Stimulated activated naive CD4-positive, alpha-beta T cell treated with Interleukin-2 at 50 U/mL for 16 hours (primary cell): ENCODE measurements at places on chromosomes 16 and 17.

GRCh38 chr17:28693869-28694268 is 17.8 kb downstream of the PROCA1 start:
- DNase-seq, result no peak

DNA sequence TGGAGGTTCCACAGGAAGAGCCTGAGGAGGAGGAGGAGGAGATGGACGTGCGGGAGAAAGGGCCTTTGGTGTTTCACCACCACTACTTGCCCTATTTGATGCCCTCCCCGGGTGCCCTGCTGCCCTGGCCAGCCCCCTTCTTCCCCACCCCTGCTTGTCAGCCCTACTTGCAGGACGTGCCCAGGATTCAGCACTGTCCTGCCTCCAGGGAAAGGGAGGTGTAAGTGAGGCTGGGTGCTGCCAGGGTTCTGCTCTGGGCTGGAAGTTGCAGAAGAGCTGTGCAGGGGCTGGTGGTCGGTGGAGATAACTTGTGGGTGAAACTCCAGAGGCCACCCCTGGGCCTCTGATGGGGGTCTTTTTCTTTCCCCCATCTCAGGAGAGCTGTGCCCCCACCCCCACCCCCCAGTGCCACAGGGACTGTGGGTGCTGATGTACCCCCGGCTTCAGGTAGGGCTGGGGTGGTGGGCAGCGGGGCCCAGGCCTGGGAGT is 3.0 kb downstream of the PRR29 start:
- DNase-seq, result no peak

DNA sequence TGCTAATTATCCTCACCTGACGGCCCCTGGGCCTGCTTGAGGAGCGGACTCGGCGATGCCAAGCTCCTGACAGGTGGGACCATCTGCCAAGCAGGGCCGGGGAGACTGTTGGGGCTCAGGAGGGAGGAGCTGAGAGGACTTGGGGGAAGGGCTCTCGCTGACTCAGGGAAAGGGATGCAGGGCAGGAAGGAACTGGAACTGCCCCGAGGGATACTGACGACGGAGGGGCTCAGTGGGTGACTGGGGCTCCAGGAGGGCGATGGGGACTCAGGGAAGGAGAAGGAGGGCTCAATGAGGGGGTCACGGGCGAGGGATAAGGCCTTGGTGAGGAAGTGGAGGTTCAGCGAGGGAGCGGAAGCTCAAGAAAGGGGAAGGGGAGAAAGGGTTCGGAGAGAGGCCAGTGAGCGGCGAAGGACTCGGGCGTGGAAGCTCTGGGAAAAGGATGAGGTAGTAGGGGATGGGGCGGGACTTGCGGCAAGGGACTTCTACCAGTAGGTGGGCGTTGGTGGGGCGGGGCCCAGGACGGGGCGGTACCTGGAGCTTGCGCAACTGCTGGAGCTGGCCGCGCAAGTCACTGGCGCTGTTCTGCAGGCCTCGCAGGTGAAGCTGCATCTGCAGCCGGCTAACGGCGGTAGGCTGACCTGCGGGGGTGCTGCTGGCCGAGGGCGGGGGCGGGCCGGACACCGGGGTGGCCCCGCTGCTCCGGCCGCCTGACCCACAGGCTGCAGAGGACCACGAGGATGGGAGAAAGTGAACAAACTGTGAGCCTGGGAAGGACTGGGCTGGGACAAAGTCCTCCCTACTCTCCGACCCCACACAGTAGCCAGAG is 46.5 kb downstream of the SRCIN1 start:
- DNase-seq, result peak; percentile 91

- no peak for DNase-seq
Observed at GRCh38 chr17:17815436-17816200, 21.2 kb downstream of the SREBF1 start.

DNA sequence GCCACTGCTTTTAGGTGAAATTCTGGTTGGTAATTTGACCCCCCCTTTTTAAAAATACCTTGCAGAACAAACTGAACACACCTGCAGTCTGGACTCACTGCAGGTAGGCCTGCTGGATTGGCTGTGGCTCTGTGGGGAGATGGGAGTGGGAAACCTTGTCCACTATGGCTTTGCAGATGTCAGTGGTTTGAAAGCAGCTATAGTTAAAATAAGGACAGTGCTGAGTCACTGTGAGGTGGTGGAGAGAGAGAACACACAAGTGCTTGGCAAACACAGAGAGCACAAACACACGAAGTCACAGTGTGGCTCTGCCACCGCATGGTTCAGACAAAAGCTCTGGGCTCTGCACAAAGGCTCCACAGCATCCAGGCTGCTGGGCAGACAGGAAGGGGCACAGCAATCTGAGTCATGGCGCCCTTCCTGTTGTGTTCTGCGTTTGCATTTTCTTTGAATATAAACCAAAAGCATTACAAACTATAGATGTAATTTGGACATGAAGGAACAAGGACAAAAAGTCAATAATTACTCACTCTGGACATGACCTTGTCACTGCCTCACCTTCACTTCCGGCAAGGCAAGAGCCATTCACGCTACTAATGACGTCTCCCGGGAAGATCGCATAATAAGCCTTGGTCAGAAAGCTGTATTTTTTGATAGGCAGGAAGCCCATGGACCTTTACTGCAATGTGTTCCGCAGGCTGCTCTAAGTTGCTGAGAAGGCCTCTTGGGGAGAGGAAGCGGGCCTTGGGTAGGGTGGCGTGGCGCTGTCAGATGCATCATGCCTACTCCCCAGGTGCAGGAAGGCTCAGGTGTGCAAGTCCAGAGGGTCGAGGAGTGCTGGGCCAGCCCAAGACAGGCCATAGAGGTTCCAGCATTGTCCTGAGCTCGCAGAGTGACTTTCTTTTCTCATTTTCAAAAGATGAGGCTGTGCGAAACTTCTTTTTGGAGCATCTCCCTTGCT is 60.1 kb upstream of the MED9 start:
- DNase-seq, result no peak

DNA sequence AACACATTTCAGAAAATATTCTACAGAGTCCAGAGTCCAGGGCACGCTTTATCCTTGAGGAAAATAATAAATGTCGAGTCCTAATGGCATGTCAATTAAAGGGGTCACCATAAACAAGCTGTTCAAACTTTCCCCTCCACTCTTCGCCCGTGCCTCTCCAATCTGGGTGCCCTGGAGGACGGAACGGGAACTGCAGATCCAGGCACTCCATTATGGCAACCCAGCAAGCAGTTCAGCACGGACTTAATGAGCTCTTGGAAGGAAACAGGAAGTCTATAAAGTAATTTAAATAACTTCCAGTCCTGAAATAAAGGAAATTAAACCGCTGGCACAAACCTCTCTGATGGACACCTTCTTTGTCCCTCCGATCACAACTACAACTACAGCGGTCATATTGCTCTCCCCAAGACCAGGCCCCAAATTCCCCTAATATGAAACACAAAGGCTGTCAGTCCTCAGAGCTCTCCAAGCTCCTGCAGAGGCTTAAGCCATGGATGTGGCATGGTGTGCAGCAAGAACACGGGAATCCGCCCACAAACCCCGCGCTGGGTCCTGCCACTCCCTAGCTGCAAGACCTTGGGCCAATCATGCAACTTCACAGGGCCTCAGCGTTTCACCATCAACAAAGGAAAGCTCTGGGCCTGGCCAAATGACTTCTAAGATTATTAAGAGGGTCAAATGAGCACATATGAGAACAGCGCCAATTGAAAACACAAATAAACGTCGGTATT is 52.6 kb downstream of the ZFHX3 start:
- no peak for DNase-seq
